ENCODE measurements at places on chromosomes 1 and 21.

DNA sequence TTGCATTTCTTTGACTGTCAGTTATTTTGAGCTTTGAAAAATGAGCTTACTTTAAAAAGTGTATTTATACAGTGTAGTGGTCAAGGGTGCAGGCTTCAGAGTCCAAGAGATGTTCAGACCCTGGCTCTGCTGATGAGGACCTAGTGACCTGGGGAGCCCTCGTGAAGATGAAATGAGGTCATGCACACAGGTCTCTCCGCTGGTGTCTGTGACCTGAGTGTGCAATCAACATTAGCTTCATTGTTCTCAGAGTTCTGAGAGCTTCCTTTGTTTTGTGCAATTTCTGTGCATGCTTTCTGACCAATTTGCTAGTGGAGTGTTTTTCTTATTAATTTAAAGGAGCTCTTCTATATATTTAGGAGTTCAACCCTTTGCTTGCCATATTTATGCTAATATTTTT is 71.3 kb downstream of the RIPK4 start:
- DNase-seq, result no peak

DNA sequence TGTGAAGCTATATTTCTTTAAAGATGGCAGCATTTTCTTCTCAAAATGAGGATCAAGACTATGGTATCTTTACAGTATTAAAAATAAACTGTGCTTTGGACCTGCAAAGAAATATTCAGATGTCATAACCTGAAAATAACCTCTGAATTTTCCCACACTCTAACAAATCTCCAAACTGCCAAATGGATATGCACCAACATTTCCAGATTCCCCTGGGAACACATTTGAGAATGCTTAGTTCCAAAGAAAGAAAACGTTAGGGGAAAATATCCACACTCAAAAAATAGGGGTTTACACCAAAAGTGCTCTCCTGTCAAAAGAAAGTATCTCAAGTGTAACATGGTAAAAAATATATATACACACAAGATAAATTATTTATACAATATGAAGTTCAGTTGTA is 69.1 kb upstream of the ARHGAP29 start:
- DNase-seq, result no peak

- no peak for DNase-seq
Measured at GRCh38 chr1:240212556-240212955, 120.9 kb downstream of the FMN2 start.

DNA sequence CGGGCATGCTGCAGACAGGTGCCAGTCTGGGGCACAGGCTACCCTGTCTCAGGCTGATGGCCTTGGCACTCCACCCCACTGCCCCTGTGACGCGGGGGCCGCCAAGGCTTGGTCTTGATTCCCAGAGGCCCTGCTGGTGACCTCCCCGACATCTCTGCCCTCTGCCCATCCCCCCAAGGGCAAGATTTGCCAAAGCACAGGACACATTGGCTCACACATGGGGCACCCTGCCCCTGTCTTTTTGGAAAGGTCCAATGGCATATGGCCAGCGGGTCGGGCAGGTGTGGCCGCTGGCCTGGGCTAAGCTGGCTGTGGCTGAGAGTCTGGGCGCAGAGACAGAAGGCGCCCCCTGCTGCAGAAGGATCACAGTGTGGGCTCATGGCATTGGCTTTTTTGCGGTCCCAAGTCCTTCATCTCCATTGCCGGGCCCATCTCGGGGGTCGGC is 4.6 kb downstream of the MIB2 start:
- DNase-seq, result no peak

DNA sequence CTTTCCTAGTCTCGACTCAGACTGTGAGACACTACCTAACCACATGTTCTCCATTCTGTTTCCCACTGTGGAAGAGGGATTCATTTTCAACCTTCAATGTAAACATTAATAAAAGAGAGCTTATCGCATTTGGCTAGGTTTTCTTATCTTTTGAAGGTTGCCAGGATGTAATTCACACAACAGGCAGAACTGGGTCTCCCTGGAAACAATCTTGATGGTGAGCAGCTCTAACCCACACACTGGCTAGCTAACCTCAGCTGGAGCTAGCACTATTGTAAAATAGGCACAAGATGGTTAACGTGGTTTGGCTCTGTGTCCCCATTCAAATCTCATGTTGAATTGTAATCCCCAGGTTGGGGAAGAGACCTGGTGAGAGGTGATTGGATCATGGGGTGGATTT is 75.1 kb downstream of the ZSCAN20 start:
- DNase-seq, result no peak

GRCh38 chr1:92363401-92363800 is 64.5 kb downstream of the RPAP2 start:
- no peak for DNase-seq

DNA sequence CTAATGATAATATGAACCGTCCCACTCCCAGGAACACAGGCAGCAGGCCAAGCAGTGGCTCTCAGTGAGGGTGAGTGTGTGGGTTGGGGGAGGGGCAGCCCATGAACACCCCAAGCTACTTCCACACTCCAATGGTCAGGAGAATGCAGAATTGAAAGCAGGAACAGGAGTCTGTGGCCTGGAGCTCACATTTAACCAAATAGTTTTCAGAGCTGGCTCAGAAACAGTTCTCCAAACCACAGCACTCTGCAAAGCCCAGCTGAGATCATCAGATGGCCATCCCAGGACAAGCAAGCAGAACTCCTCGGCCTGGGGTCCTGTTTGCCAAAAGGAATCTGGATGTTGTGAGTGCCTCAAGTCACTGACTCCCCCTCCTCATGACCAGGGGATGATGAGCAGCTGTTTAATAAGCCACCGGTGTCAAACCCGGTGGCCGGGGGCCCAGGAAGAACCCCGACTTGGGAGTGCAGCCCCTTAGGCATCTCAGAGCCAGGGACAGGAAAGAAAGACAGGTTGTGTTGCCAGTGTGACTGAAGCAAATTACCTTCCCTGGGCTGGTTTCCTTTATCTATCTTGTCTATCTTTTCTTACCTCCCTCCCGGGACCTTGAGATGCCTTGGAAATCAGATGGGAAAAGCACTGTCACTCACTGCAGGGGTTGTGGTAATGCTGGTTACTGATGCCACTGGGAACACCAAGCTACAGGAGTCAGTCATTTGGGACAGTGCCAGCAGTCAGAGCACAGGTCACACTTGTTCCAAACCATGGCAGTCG is 20.4 kb downstream of the DEGS1 start:
- DNase-seq, result no peak

DNA sequence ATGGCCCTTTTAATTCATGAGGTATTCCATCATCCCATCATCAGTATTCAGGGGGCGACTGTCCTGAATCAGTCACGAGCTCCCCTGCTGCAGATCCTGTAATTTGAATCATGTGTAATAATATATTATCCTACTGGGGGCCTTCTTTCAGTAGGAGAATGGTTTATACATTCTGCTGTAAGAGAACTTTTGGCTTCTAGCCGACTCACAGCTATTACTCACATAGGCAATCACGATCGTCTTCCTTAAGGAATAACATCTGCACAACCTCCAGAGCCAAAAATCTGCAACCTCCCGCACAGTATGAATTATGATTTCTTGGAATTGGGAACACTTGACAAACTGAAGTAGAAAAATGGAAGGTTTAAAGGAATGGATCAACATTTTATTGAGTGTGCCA is 343.0 kb downstream of the USP25 start:
- no peak for DNase-seq
